ENCODE measurements at places on chromosomes 5 and 9.

DNA sequence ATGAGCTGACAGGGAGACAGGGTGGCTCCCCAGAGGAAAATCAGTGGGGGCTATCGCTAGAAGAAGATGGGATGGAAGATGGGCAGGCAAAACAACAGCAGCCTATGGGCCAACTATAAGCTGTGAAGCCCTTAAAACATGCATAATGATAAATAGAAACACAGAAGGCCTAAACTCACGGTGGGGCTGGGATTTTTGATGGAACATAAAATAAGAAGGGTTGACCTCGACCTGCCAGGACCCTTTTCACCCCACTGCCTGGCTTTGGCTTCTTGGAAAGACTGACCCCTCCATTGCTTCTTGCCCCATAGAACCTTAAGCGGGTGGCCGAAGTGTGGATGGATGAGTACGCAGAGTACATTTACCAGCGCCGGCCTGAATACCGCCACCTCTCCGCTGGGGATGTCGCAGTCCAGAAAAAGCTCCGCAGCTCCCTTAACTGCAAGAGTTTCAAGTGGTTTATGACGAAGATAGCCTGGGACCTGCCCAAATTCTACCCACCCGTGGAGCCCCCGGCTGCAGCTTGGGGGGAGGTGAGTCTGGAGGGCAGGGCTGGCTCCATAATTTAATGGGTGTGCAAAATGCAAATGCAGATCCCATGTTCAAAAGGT is 36.5 kb upstream of the SAP30L start:
- DNase-seq = no peak

- DNase-seq = no peak
Measured at GRCh38 chr5:155598552-155598951, 585.0 kb downstream of the KIF4B start.

DNA sequence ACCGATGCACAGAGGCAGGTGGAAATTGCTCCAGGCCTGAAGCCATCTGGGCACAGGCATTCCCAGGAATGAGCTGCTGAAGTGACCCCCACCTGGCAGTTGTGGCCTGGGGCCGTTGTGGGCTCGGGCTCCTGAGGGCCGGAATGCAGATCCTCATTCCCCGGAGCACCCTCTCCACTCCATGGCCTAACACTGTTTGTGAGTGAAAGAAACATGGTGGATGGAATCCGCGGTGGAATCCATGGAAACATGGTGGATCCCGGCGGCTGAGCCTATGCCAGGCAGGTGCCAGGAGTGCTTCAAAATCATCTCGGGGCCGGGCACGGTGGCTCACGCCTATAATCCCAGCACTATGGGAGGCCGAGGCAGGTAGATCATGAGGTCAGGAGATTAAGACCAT is 3.6 kb upstream of the SARDH start:
- no peak for DNase-seq

DNA sequence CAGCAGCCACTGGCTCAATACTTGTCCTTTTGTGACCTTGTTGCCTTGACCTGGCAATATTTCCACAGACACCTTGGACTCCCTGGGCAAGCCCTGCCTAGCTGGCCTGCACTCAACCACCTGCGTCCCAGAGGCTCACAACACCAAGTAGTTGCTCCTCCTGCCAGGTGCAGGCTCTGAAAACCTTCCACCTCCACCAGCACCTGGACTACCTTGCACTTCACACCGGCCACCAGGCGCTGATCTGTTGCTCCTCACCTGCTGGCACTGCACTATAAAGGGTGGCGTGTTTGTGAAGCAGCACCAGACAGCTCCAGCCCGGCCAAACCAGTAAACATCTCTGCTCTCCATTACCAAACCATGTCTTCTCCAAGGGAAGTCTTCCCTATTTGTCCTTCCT is 997.7 kb downstream of the PTPRD start:
- no peak for DNase-seq

GRCh38 chr5:21397693-21398092 is 1409.7 kb upstream of the CDH18 start:
- DNase-seq = no peak

GRCh38 chr9:5560443-5561100 is 50.2 kb downstream of the PDCD1LG2 start:
- no peak for DNase-seq

GRCh38 chr5:141513627-141514329 is 24.9 kb downstream of the PCDHGC5 start:
- DNase-seq = no peak

- DNase-seq = no peak
Measured at GRCh38 chr9:95446984-95447383, 69.8 kb downstream of the PTCH1 start.

- no peak for DNase-seq
Measured at GRCh38 chr5:73120222-73121118, at the start of gene TMEM171. Gene TMEM171, plus strand, starts transcription at chr5:73120575. Its CDS starts 2,799 bp downstream, at chr5:73123374.

Measured in activated T-cell treated with anti-CD3 and anti-CD28 coated beads for 1 hour (primary cell).